GM10248 (cell line): ENCODE measurements at places on chromosomes 1 and 21.

DNA sequence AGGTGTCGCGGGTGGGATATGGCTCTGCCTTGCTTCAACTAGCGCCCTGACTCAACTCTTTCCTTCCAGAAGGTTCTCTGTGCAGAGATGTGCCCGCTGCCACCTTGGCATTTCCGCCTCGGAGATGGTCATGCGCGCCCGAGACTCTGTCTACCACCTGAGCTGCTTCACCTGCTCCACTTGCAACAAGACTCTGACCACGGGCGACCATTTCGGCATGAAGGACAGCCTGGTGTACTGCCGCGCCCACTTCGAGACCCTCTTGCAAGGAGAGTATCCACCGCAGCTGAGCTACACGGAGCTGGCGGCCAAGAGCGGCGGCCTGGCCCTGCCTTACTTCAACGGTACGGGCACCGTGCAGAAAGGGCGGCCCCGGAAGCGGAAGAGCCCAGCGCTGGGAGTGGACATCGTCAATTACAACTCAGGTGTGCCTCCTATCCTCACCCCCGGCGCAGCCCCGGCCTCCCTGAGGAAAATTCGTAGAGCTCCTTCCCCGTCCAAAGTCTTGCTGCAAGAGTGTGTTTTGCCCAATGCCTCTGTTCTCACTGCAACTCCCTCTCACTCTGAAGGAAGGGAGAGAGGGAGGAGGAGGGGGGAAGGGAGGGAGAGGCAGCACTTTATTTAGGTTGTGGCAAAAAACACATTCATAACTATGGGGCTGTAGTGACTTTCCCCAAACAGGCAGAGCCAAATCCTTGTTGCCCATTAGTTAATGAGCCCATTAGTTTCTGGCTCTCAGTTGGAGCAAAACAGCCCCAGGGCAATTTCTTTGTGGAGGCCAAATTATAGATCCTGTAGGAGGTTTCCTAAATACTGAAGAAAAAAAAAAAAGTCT lies 4.3 kb downstream of the LHX9 start:
- no peak for DNase-seq

- no peak for DNase-seq
Measured at GRCh38 chr1:198530953-198531352, 9.5 kb downstream of the ATP6V1G3 start.

DNA sequence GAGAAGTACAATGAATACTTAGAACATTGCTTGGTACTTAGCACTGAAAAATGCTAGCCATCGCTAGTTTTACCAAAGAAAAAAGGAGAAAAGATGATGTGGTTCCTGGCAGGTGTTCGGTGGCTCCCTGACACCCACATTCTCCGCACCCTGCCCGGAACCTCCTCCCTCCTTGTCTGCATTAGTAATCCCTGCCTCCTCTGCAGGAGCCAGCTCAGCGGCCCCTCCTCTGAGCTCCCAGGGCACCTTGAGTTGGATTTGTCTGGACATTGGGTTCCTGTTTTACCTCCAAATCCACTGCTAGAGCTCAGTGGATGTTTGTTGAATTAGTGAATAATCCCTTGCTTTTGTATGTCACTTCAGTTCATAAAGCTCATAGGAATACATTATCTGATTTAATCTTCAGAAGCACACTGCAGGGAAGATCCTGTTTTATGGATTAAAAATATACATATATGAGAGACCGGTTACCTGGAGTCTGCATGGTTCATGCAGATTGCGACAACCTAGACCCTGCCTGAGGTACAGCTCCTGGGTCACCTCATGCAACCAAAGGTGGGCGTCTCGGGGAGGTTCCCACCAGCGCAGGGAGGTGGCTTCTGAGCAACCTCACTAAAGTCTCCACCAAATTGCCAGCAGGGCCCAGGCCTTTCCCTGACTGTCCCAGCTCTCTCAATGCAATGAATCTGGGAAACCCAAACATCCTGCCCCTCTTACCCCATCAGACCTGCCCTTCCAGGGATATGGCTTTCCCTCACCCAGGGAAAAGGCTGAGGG lies 24.2 kb downstream of the PCAT6 start:
- no peak for DNase-seq

GRCh38 chr21:44071359-44072104 lies 35.7 kb upstream of the PWP2 start:
- DNase-seq: no peak

DNA sequence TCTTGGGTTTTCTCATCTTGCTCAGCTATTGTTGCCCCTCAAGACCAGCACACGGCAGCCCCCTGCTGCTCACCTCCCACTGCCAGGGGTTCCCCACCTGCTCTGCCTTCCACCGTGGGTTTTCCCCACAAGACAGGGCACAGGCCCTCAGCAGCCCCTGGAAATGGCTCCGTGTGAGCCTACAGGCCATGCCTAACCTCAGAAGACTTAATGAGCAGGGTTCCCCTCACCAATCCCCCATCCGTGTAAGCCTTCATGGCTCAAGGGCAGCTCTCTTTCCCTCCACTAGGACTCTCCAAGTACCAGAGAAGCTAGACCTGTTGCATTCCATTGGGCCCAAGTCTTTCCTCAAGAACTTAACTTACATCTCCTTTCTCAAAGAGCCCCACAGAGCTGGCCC lies 18.4 kb upstream of the RCAN3 start:
- DNase-seq: no peak

DNA sequence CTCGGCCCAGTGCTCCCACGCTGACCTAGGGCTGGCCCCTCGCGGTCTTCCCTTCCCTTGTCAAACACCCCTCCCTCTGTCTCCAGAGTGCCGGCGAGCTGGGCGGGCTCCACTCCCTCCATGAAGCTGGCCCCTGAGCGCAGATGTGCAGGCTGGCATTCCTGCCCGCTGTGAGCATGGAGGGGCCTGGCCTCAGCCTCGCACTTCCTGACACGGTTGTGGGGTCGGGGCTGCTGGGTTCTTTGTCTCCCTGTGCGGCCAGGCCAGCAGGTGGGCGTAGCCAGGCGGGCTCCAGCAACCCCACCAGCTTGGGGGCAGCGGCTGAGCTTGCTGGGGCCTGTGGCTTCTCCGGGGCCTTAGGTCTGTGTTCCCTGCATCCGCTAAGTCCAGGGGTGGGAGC lies 14.2 kb upstream of the PEX10 start:
- no peak for DNase-seq

- no peak for DNase-seq
Measured at GRCh38 chr21:35724156-35724555, 336.2 kb downstream of the SETD4 start.

DNA sequence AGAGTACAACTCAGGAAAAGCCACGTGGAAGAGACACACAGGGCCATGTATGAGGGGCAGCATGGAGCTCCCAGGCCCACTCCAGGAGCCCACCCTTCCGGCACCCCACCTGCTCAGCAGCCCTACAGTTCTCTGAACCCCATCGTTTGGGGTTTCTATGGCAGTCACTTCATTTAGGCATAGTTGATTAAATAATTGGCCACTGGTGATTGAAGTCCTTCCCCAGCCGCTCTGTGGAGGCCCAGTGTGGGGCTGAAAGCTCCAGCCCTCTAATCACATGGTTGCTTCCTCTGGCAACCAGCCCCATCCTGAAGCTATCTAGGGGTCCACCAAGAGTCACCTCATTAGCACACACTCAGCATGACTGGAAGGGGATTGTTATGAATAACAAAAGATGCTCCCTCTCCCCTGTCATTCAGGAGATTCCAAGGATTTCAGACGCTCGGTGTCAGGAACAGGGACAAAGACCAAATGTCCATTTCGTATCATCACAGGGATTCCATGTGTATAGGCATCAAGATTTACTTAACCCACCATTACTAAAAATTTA lies 12.2 kb upstream of the S100A7A start:
- DNase-seq: no peak

- DNase-seq: peak; percentile 52
Measured at GRCh38 chr1:39776400-39776713, 5.2 kb upstream of the OXCT2 start.

DNA sequence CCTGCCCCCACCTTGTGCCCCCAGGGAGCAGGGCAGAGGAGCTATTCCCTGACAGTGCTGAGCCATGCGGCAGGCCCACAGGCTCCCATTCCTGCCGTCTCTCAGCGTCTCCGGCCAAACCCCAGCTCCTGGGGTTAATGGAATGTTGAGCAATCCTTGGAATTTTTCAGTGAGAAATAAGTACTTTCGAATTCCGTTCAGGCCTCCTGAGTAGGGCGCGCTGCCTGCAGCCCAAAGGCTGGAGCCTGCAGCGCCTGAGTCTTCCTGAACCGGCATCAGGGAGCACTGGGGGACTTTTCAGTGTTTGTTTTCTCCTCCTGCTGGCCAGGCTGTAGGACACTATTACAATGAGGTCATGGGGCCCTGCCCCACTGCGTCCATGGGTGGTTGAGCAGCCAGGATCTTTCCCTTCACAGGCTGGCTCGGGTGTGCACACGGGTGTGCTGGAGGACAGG lies 33.3 kb upstream of the CSF1 start:
- DNase-seq: no peak

GRCh38 chr1:48493041-48493440 lies 21.0 kb upstream of the SPATA6 start:
- DNase-seq: no peak

- no peak for DNase-seq
Measured at GRCh38 chr21:25508364-25508763, 98.9 kb downstream of the MRPL39 start.

DNA sequence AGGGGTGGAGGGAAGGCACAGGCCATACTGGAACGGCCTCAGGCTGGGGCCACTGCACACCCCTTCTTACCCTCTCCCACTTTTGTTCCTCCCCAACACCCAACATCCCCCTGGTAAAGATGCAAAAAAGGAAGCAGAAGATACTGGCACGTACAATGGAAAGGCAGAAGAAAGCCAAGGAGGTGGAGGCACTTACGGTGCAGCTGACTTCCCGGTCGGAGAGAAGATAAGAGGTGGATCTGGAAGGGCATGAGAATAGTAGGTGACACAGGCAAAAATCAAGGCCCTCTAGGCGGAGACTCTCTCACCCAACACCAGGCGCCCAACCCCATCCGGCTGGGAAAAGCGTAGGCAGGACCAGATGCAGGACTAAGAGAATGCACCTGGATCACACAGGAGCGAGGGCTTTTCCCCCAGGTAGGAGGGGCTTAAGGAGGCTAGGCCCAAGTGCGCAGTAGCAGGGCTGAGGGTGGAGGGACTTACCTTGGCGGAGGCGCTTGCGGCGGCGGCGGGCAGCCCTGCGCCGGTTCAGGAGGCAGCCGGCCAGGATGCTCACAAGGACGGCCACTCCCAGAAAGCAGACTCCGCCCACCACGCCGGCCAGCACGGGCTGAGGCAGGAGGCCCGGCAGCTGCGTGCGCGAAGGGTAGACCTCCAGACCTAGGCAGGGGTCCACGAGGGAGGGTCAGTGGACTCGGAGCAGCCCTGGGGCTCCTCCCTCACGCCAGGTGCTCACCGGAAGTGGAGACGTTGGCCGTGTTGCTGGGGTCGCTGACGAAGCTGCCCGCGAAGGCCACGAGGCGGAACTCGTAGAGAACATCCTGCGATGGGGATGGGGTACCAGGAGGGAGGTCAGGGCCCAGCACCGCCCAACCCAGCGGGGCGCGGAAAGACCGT lies 4.1 kb upstream of the TAGLN2 start:
- DNase-seq: no peak

GRCh38 chr1:244662599-244662998 lies 9.7 kb downstream of the DESI2 start:
- DNase-seq: no peak

GRCh38 chr1:202987255-202987654 lies 19.9 kb upstream of the TMEM183A start:
- DNase-seq: no peak

DNA sequence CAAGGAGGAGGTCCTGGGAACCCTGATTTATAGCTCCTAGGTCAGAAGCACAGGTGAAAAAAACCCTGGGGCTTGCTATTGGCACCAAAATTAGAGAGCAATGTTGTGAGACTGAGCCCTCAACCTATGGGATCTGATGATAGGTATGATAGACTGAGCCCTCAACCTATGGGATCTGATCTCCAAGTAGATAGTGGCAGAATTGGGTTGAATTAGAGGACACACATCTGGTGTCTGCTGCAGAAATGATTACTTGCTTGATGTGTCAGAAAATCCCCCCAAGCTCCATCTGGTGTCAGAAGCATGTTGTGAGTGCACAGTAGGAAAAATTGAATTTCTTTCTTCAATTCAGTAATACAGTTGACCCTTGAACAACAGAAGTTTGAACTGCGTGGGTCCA lies 62.4 kb downstream of the MAP3K21 start:
- no peak for DNase-seq

- no peak for DNase-seq
Measured at GRCh38 chr1:228099331-228099732, 3.8 kb downstream of the C1orf35 start.

- no peak for DNase-seq
Measured at GRCh38 chr21:27570306-27570868, 603.5 kb upstream of the ADAMTS5 start.

DNA sequence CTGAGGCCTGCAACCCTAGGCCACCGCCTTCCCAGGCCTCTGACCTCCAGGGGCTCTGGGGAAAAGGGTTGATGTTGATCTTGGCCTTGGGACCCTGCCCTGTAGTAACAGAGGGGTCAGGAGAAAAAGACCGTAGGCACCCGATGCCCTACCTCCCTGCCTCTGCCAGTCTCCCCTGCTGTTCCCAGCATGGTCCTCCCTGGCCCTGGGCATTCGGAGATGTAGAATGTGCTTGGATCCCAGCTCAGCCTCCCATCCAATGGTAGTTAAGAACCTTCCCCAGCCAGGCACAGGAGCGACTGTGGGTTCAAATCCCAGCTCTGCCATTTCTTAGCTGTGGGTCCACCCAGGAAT lies 72.0 kb upstream of the TARDBP start:
- DNase-seq: no peak

- DNase-seq: no peak
Measured at GRCh38 chr1:28087614-28088167, 719 bp downstream of the EYA3 start.

DNA sequence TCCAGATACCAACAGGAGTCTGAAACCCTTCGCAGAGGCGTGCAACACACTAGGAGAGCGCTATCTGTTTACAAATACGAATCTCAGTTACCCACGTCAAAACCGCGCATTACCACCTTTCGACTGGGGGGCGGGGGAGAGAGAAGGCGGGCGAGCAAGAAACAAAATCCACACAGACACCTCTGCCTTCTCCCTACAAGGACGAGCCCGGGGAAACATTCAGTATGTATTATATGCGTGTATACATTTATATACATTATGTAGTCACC lies 722 bp downstream of the TUT4 start:
- DNase-seq: peak; percentile 33

DNA sequence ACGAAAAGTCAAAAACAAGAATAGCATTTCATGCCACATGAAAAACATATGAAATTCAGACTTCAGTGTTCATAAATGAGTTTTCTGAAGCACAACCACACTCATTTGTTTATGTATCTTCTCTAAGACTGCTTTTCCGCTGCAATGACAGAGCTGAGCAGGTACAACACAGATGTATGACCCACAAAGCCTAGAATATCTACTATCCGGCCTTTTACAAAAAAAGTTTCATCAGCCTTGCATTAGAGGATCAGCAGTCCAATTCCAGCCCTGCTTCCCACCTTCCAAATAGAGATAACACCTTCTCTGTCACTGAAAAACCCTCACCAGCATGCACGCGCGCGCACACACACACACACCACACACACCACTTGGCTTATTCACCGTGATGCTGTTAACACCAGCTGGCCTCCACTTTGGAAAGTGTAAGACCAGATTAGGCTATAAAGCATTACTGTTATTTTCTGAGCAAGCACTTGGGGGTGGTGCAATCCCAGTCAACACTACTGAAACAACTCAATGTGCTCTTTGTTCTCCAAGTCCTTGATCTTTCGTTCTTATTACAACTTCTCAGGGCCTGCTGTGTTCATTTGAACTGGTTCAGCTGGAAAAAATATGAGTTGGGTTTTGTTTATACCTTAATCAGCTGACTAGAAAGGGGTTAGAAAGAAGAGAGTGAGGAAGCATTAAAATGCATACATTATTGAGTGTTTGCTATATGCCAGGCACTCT lies 90.0 kb downstream of the GLUL start:
- DNase-seq: no peak
